ENCODE measurements at places on chromosomes 12 and 14.

GRCh38 chr12:45284096-45284901 lies 68.4 kb downstream of the ANO6 start:
- DNase-seq, result no peak

- no peak for DNase-seq
Measured at GRCh38 chr14:103848175-103849077, 1.1 kb upstream of the PPP1R13B start.

GRCh38 chr12:28017126-28017872 lies 44.8 kb upstream of the PTHLH start:
- no peak for DNase-seq

- DNase-seq, result no peak
Measured at GRCh38 chr14:89650077-89650978, 233.3 kb upstream of the FOXN3 start.

- no peak for DNase-seq
Measured at GRCh38 chr14:77184396-77185092, 2.9 kb downstream of the TMEM63C start.

GRCh38 chr12:124448241-124448954 lies 119.0 kb downstream of the NCOR2 start:
- no peak for DNase-seq

Measured in GM04503 (cell line).